ENCODE measurements at places on chromosomes 4 and X.

DNA sequence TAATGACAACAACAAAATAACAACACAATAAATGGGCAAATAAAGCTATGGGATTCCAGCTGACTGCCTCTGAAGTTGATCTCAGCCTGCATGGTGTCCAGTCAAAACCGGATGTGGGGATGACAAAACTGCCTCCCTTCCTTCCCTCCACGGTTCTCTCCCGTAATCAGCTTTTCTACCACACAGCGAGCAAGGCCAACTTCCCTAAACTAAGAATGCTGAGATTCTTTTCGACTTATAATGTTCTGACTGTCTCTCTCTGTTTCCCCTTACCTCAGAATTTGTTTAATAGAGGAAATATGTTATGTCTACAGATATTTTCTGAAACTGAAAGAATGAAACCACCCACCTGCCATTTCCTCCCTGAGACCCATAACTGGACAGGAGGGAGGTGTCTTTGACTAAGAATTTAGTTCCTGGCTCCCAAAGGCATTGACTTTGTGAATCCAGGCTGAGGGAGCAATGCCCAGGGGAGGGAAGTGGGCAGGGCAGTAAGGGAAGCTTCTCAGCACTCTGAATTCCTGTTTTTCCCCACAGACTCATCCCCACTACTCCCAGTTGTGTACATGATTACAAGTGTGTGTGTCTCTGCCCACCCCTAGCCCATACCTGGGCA lies 1.0 kb upstream of the TLR1 start:
- peak; percentile 44 for DNase-seq

DNA sequence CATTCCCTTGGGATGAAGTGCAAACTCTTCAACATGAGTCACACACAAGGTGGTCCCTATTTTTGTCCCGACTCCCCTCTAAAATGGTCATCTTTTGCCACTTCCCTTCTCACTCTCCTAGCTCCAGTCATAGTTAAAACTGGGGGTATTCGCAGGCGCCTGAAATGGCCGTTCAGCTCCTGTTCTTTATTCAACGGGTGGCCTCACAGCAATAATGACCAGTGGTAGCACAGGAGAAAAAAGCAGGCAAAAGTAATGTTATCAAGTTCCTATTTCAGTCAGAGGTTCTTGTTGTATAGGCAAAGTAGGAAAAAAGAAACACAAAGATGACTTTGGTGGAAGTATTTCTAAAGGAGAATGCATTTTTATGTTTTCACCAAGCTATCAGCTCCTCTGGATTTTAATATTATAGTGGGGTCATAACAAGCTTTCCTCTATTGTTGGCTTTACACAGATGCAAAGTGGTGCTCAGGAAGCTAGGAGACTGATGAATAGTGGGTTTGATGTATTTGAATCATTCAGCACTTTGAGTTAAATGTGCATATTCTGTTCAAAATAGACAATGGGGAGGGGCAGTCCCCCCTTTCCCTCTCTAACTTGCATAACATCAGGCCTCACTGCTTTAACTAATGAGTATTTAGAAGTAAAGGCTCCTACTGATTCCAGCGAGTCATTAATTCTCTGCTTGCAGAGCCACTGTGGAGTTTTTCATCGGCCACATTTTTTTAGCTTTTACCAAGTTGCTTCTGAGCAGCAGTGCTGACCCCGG lies 171.2 kb upstream of the NDP start:
- no peak for DNase-seq

GRCh38 chr4:155809835-155810234 lies 51.0 kb downstream of the GUCY1B1 start:
- no peak for DNase-seq

- DNase-seq: peak; percentile 19
These were observed 306.3 kb downstream of the ANK2 start for GRCh38 chr4:113355550-113356371.

DNA sequence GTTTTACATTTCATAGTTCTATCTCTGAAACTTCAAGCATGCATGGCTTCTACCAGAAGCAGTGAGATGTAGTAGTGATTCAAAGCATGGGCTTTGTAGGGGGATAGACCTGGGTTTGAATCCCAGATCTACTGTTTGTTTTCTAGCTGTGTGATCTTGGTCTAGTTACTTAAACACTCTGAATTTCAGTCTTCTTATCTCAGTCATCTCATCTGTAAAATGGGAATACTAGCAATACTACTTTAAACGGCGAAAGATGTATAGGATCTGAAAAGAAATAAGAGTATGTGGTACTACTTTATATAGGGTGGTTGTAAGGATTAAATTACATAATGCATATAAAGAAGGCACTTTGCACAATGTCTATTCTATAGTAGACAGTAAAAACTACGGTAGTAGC lies 20.0 kb upstream of the RNF128 start:
- DNase-seq: no peak

- no peak for DNase-seq
These were observed 2.1 kb upstream of the IL2 start for GRCh38 chr4:122458625-122459024.

DNA sequence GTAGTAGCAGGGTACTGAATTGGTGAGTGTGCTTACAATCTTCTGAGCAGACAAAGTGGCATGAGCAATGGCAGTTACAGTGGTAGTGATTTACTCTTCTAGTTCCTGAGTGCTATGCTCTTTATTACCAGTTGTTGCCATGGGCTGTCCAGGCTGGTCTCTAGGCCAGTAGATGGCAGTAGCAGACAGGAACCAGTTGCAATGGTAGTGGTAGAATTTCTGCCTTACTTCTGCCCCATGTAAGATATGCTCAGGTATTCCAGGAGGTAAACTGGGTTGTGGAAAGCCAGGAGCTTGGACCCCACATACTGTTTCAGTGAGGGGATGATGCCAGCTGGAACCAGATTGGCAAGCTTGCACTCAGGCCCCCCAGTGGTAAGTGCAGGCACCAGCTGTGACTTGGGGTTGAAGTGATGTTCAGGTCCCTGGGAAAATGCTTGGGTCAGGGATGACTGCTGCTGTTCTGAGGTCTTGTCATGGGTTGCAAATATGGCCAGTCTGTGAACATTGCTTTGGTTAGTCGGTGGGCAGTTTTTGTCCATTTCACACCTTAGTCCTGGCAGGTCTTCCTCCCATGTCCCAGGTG lies 63.0 kb upstream of the ZXDB start:
- DNase-seq: no peak

- DNase-seq: no peak
These were observed 76.9 kb upstream of the GPM6B start for GRCh38 chrX:13893826-13894225.

DNA sequence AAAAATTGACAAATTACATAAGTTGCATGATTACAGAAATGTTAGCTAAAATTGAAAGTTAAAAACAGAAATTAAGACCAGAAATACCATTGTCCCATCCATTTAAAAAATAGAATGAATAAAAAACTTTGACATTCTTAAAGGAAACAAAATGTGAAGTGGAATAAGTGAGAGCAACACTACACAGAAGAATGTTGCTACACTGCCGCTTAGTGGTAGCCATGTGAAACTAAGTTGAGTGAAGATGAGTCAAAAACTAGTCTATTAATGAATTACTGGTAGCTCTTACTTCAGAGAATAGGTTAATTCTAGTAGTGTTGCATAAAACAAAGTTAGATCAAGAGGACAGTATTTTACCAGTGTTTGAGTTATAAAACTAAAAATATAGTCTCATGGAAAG lies 571.0 kb upstream of the KLHL4 start:
- no peak for DNase-seq

DNA sequence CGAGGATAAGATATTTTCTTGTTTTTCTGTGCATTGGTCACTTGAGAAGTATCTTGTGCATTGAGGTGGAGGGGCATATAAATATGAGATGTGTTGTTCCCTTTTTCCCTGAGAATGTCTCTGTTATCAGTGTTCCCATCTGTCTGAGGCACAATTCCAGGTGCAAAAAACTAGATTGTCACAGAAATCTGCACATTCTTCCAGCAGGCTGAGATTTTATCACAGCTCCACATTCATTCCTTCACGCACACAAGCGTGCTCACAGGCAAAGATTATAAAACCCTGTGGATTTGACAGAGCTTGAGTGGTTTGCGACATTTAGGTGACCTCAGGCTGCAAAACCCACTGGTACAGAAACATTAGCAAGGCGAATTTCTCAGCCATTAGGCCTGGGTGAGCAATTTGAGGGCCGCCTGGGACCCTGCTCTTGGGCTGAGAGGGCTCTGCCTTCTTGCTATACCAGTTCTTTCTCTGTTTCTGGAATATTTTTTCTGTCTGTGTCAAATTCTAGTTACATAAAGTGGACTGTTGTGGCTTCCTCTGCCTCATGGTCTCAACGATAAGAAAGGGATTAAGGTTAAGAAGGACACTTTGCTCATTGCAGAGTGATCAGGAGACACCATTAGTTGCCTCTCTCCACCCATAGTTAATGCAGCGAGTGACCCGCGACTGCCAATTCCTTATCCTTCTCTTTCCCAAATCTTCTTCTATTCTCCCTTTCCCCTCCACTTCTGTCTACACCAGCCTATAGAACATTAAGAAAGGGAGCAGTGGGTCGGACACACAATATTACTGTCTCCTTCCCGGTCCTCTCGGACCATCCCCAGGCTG lies 86.7 kb upstream of the C1QTNF7 start:
- no peak for DNase-seq

GRCh38 chrX:29792335-29792734 lies 423.0 kb upstream of the MAGEB2 start:
- no peak for DNase-seq

- no peak for DNase-seq
These were observed 323.2 kb upstream of the NOCT start for GRCh38 chr4:138692411-138692810.

DNA sequence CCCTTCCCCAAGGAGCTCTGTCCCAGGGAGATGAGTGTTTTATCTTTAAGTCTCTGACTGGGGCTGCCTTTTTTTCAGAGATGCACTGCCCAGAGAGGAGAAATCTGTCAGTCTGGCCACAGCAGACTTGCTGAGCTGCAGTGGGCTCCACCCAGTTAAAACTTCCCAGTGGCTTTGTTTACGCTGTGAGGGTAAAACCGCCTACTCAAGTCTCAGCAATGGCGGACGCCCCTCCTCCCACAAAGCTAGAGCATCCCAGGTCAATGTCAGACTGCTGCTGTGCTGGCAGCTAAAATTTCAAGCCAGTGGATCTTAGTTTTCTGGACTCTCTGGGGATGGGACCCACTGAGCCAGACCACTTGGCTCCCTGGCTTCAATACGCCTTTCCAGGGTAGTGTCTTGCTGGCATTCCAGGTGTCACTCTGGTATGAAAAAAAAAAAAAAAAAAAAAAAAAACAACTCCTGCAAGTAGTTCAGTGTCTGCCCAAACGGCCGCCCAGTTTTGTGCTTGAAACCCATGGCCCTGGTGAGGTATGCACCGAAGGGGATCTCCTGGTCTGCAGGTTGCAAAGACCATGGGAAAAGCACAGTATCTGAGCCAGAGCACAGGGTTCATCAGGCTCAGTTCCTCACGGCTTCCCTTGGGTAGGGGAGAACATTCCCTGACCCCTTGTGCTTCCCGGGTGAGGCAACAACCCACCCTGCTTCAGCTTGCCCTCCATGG lies 1616.1 kb upstream of the ADGRL3 start:
- no peak for DNase-seq

- DNase-seq: no peak
These were observed 376.3 kb upstream of the LCORL start for GRCh38 chr4:18397681-18398390.

- no peak for DNase-seq
These were observed 245.0 kb upstream of the GPR101 start for GRCh38 chrX:137278825-137279224.

DNA sequence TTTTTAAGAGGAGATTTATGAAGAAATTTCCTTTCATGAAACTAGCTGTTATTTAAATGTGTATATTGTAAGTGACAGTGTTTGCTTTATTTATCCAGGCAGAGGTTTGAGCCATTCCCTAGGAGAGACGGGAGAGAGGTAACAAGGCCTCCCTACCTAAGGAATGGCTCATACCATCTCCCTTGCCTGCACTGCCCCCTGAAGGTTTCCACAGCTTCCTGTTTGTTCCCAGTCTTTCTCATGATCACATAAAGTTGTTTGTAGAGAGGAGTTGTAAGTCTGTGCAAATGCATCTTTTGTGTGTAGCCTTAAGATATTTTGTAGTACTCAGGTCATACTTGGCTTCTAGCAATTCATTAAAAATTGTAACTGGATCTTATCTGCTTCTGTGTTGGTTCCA lies 1504.5 kb upstream of the PCDH10 start:
- no peak for DNase-seq

GRCh38 chr4:142194905-142195304 lies 558.5 kb downstream of the IL15 start:
- DNase-seq: no peak

DNA sequence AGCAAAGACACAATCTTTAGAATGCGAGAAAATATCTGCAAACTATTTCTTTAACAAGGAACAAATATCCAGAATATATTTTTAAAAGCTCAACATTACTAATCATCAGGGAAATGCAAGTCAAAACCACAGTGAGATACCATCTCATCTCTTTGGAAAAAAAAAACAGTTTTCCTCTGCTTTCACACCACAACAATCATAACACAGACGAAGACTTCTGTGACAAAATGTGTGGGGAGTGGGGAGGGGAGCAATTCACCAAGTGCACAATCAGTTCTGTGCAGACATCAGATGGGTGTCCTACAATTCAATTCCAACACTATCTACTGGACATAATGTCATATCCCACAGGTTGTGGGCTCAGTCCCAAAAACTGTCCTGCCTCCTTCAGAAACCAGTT lies 293.2 kb upstream of the SLC7A11 start:
- DNase-seq: no peak

DNA sequence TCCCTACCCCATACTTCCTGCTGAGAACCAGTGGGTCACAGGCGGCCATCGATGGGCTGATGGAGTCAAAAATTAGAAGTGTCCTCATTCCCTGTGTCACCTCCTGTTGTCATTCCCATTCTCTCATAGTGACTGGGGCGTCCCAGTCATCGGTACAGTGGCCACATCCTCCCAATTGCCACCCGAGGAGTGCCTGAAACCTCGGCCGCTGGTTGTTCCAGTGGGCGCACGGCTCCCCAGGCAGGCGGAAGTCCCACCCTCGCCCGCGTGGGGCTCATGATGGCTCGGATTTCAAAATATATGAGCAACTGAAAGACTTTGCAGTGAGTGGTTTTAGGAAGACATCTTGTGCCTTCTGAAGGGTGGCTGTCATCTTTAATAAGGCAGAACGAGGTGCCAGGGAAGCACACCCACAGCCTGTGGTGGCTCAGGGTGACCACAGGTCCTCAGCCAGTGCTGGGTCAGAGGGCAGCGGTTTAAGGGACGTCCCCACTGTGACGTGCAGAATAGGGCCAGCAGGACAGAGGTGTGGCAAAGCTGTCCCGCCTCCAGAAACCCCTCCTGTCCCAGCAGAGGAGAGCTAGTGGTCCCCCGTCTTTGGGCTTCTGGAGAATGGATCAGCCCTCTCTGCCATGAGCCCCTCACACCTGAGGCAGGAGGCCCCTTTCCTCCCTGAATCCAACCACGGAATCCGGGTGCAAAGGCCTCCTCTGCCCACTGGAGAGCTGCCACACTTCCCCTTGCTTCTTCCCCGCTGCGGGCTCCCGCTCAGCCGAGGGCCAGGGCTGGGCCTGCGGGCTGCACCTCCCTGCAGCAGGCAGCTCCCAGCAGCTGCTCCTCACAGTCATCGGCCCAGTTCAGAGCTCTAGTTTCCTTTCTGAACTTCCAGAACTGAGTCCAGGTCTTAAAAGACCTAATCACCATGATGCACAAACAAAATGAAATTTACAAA lies 90.4 kb downstream of the ABLIM2 start:
- no peak for DNase-seq

- DNase-seq: no peak
These were observed 131.2 kb upstream of the SPRY1 start for GRCh38 chr4:123265443-123265842.

Measured in femur (tissue), 1 donor.